ENCODE measurements at places on chromosomes 7 and 10.

- DNase-seq = no peak
Observed at GRCh38 chr10:4835494-4835918, 9.5 kb downstream of the AKR1E2 start.

GRCh38 chr10:53886325-53887300 lies 914.4 kb downstream of the PCDH15 start:
- DNase-seq = no peak

DNA sequence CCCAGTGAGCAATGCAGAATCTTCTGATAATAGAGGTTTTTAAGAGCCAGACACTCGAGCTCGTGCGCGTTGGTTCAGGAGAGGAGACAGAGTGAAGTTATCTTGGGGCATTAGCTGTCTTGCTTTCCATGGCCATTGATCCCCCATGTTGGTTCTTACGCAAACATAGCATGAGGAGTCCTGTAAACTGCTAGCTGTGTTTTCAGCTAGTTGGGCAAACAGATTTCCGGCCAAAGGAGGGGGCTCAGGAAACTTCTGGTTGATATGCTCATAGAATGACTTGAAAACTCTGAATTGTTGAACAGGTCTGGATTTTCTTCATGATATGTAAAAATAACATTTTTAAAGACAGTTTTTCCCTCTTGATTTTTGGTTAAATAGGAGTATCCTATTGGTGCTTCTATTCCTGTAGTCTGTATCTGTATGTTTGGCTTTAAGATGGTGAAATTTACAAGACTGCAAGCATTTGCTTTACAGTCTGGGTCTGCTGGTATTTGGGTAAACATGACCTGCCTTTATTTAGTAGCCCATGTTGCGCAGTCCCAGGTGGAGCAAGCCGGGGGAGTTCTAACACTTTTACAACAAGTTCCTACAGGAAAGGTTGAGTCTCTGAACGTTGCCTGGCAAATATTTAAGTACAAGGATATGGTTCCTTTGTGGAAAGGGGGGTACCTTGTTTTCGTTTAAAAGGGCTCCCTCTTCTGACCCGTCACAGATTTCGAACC lies 218.4 kb upstream of the KCND2 start:
- no peak for DNase-seq

- DNase-seq = no peak
Observed at GRCh38 chr7:17307558-17307957, 9.1 kb downstream of the AHR start.

- no peak for DNase-seq
Observed at GRCh38 chr7:2025188-2025587, 207.6 kb downstream of the MAD1L1 start.

DNA sequence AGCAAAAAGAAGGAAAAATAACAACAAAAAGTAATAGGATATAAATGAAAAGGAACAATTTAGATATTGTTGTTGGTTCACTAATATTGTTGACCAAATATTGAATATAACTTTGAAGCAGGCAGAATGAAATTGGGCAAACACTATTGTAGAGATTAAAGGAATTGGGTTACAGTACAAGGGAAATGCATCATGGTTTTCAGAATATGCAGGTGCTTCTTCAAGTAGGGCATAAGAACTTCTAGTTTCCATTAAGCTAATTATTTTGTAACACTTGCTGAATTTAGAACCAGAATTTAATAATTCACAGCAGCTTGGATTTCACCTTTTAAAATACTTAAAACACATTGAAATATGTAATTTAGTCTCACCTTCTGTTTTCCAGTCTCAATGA lies 36.5 kb downstream of the RPA3 start:
- no peak for DNase-seq

DNA sequence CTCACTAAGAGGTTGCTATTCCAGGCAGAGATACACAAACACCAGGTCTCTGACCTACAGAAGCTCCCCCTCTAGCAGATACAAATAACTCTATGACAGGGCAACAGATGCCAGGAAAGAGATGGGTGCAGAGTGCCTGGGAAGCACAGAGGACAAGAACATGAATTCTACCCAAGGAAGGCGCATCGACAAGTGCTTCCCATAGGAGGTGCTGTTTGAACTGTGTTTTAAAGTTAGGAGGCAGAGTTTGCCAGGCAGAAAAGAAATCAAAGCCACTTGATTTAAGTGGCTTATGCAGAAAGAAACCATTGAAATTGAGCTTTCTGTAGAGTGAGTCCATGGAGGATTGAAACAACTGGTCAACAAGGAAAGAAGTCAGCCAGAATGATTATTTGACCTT lies 35.3 kb upstream of the EGR2 start:
- DNase-seq = peak; percentile 9

DNA sequence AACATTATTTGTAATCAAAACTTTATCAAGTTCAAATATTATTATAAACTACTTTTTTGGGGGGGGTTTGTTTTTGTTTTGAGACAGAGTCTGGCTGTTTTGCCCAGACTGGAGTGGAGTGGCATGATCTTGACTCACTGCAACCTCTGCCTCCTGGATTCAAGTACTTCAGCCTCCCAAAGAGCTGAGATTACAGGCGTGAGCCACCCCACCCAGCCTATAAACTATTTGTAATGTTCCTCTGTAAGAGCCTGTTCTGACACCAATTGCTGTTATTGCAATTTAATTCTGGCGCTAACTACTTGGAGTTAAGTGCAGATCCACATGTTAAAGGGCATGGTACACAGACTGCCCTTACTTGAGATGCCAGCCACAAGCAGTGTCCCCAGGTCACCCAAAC lies 478.1 kb upstream of the NRP1 start:
- no peak for DNase-seq

DNA sequence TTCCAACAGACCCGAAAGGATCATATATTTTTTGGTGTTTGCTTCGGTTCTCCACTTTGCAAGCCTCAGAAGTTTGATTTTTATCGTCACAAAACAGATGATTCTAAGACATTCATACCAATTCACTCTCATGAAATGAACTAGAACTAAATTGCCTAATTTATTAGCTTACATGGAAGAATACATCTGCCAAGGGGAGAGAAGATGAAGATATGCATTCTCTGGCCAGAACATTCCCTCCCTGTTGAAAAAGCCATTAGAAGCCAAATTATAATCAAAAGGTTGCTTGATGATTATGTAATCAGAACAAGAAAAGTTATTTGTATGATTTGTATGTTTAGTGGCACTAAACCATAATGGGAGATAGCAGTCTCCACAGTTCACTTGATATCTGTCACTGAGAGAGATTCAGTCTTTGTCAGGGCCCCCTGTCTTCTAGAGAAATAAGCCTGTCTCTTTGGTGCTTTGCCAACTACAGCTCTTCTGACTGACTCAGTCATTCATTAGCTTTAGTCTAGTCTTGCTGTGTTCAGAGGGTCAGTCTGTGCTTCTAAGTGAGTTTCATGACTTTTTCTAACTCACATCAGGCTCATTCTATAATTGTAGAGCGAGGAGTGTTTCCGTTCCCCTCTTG lies 95.3 kb upstream of the GNAI1 start:
- peak; percentile 12 for DNase-seq

- peak; percentile 13 for DNase-seq
Observed at GRCh38 chr7:64314566-64314965, 805 bp downstream of the ZNF736 start.

DNA sequence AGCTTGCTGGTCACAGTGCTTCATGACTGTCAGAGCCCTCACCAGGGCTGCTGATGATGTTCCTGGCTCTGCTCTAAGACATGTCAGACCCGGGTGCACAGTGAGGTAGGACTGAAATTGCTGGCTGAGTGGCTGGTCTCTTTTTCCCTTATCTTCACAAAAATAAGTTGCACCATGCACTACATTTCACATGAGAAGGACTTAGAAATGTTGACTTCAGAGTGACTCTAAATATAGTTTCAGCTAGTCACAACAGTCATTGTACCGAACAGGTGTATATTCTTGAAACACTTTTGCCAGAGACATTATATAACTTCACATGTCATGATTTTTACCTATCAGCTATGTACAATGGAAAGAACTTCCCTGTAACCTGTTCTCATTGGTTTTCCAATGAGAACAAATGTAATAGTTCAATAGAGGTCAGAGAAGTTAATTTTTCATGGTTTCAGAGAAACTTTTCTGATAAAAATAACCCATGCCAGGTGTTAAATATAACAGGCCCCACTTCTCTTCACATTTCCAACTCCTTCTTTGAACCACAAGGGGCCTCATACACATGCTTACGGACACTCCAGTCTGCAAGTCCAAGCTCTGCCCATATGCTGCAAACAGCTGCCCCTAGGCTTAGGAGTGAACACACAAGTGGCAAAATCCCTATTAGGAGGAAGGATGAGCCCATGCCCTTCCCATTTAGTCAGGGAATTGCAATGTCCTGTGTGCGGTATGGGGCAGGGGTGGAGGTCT lies 115.6 kb downstream of the CDK6 start:
- no peak for DNase-seq

- no peak for DNase-seq
Observed at GRCh38 chr7:42964849-42965805, 33.0 kb downstream of the MRPL32 start.

DNA sequence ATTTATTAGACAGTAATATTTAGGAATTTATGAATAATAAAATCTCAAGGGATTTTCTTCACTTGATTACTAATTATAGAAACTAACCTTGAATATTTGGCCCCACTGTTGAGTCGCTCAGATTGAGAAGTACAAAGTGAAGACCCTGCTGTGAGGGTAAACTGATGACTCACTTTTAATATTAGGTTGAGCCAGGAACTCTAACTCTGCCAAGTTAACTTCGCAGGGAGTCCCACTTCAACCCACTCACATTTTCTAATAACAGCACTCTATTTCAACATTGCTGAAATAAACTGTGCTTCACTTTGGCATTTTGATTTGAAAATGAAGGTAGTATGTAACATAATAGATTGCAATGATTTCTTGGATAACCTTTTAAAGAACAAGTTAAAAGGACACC lies 200.7 kb downstream of the POLR1F start:
- DNase-seq = no peak

GRCh38 chr7:65809259-65809981 lies 63.5 kb upstream of the VKORC1L1 start:
- DNase-seq = peak; percentile 57
